ENCODE measurements at places on chromosomes 13 and 19. TPM values are rescaled to one million over a fixed set of nuclear protein-coding genes. Genes with fewer than 3 reads are reported as not detected.

DNA sequence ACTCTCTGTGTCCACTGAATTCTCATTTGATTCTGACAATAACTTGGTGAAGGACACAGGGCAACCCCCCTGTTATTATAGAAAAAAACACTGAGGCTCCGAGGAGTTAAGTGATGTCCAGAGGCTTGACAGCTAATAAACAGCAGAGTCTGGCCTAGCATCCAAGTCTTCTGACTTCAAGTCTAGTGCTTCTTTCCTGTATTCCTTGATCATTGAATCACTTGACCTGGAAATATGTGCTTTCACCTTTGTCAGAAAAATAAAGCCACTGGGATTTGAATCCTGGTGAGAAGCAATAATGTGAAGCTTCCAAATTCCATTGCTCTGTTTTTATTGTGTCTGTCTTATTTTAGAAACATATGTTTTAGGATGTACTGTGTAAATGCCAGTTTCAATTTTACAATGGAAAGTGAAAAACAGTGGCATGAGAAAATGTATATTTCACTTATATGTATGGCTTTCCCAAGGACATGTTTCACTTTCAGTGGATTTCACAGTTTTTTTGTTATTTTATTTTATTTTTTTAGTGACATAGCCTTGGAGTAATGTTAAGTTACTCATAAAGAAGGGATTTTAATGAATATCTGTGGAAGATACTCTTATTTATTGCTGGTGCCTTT lies 190.2 kb downstream of the GPC6 start:
- H3K4me1 ChIP-seq, result no peaks in the 10 kb centered on the region
- no peaks in the 10 kb centered on the region for H3K36me3 ChIP-seq
- H3K27me3 ChIP-seq, result no peaks in the 10 kb centered on the region
- no peak overlapping the region for H3K4me3 ChIP-seq
- no peak overlapping the region for H3K27ac ChIP-seq

GRCh38 chr19:44927746-44928145 lies 13.3 kb downstream of the APOC1 start:
- no peak for DNase-seq
- H3K27ac ChIP-seq, result no peak overlapping the region
- H3K27me3 ChIP-seq, result no peaks in the 10 kb centered on the region
- H3K4me1 ChIP-seq, result no peaks in the 10 kb centered on the region

DNA sequence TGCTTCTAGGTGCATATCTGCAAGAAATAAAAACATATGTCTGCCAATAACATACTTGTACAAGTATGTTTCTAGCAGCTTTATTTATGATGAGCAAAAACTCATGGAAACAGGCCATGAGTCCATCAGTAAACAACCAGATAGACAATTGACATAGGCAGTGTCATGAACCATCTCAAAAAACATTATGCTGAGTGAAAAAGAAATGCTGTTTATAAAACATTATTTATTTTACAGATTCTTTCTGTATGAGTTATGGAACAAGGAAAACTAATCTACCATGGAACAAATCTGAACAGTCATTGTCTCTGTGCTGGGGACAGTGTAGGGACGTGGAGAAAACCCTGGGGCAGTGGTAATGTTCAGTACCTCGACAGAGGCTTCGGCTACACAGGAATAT lies 283.9 kb downstream of the UQCRFS1 start:
- no peak for DNase-seq
- no peaks in the 10 kb centered on the region for H3K4me1 ChIP-seq
- no peaks in the 10 kb centered on the region for H3K27me3 ChIP-seq
- H3K27ac ChIP-seq, result no peak overlapping the region
- H3K4me3 ChIP-seq, result no peak overlapping the region
- no peaks in the 10 kb centered on the region for H3K36me3 ChIP-seq

- no peaks in the 10 kb centered on the region for H3K4me1 ChIP-seq
- no peak overlapping the region for H3K27ac ChIP-seq
- no peaks in the 10 kb centered on the region for H3K27me3 ChIP-seq
- no peak for DNase-seq
Measured at GRCh38 chr13:31898378-31899071, 133.0 kb upstream of the FRY start.

OVOL3 gene
- not detected for total RNA-seq
